NCI-H345 (cell line): ENCODE measurements at places on chromosomes 13 and 19.

- no peak for DNase-seq
Observed at GRCh38 chr13:46846726-46847125, 49.8 kb upstream of the ESD start.

DNA sequence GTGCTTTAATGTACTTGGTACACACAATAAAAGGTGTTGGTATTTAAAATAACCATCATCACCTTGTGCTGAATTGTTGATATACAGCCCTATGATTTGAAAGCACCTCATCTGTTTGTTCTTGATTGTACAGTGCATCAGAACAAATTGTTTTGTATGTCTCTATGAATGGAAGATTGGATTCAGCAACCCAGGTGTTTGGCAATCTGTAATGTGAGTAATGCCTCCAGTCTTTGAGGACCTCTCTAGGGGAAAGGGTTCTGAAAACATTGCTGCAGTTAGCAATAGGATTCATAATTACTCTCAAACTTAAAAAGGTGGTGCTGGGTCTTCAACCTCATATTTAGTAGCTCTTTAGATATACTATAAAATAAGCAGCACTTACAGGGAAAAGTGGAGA is 341.8 kb downstream of the OXGR1 start:
- no peak for DNase-seq

DNA sequence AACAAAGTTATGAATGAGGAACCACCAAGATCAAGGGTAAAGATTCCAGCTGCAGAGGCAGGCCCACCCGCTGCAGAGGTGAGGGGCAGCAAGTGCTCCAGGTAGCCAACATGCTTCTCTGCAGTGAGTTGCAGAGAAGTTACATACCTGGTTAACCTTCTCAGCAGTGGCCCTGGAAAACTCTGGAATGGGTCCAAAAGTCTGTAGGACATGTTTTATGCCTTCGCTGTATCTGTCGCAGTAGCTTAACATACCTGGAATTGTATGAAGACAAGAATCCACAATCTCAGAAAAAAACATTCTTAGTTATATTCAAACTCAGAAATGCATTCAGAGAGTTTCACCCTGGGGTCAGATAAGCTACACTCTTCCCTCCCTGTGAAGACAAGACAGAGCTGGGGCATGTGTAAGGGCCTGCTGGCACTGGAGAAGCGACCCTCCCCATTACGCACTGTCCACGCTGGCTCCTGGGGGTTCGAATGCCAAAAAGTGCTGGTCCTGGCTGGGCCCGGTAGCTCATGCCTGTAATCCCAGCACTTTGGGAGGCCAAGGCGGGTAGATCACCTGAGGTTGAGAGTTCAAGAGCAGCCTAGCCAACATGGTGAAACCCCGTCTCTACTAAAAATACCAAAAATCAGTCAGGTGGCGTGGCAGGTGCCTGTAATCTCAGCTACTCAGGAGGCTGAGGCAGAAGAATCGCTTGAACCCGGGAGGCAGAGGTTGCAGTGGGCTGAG is 121.0 kb downstream of the CRYL1 start:
- no peak for DNase-seq

DNA sequence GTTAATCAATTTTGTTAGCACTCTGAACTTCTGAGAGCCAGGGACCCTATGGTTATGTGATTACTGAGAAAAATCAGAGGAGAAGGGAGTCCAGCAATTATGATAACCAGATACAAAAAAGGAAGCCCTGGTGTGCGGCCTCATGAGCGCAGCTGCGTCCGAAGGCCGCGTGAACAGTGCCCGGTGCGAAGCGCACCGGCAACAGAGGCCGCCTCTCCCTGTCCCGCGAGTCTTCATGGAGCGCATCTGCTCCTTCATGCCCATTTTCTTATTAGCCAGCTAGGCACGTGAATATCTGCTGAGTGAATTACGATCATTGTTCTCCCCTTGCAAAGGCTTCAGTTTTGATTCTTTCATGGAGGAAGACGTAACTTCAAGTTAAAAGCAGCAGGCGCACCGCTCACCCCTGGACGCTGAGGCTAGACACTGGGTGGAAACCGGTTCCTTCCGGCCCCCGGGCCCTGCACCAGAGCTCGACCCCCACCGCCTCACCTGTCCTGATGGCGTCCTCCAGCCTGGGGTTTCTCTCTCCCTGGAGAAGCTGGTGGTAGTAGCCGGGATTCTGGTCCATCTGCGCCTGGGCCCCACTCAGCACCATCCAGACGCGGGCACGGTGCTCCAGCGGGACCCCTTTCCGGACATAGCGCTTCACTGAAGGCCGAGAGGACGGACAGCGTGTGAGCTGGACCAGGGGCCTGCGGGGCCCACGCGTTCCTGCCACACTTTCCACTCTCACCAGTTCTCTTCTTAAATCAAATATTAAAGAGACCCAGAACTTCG is 8.9 kb downstream of the GRTP1 start:
- DNase-seq = no peak

DNA sequence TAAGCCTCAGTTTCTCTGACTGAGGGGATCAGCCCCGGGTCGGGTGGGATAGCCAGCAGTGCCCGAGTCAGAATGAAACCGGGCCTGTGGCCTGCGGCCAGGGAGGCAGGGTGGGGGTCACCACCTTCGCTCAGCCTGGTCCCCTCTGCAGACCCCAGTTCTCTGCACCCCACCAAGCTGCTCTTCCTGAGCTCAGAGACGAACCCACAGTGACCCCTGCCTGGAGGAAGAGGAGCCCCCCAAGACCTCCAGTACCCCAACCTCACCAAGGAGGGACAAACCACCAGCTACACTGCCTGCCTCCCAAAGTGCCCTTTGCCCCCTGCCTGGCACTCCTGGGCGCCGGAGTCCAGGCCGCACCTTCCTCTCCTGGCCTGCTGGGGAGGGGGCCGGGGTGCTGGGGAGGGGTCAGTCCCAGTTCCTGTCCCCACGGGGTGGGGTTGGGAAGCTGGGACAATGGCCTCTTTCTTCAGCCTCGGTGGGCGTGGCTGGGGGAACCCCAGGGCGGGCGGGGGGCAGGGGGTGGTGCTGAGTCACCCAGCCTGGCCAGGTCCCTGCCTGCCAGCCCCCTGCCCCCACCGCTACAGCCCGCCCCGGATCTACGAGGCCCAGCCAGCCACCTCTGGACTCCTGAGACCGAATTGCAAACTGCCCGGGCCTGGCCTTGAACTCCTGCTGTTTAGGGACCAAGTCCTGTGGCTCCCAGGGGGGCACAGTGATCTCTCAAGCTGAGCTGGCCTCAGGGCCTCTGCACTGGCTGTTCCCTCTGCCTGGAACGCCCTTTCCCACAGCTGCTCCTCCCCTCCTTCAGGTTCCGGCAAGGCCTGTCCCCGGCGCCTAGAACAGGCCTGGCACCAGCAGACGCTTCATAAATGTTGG is 14.3 kb downstream of the ZBTB7A start:
- DNase-seq = no peak

DNA sequence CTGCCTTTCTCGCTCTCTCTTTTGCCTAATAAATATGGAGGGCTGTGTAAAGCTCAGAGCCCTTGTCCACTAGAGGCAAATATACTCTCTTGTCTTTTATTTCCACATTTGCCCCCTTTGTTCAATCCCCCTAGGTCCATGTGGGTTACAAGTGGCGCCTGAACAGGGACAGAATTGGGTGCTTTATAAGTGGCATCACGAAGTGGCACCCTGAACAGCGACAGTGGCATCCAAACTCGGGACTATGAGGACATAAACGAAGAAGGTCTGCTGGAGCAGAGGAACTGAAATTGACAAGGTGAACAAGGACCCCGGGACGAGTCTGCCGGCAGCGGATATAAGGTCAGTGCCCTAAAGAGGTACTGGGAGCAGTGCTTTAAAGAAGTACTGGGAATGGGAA is 4.3 kb upstream of the ZNF610 start:
- DNase-seq = no peak

DNA sequence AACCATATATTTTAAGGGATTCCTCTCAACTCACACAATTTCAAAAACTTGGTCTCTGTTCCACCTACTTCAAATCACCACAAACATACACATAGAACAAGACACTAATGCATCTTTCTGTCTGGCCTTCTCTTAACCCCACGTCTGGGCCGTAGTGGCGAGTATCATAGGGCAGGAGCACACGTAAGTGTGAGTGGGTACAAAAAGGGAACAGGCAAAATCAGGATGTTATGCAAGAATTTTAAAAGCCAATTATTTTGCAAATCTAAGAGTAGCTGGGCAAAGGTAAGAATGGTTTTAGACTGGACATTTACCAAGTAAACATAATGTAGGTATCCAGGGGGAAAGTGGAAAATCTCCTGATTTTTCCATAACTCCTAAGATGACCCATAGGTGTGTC is 35.1 kb downstream of the MTMR6 start:
- DNase-seq = no peak

GRCh38 chr19:2611483-2612464 is 90.7 kb downstream of the GNG7 start:
- no peak for DNase-seq

- peak; percentile 96 for DNase-seq
Observed at GRCh38 chr19:38204096-38204495, 19.9 kb downstream of the DPF1 start.

DNA sequence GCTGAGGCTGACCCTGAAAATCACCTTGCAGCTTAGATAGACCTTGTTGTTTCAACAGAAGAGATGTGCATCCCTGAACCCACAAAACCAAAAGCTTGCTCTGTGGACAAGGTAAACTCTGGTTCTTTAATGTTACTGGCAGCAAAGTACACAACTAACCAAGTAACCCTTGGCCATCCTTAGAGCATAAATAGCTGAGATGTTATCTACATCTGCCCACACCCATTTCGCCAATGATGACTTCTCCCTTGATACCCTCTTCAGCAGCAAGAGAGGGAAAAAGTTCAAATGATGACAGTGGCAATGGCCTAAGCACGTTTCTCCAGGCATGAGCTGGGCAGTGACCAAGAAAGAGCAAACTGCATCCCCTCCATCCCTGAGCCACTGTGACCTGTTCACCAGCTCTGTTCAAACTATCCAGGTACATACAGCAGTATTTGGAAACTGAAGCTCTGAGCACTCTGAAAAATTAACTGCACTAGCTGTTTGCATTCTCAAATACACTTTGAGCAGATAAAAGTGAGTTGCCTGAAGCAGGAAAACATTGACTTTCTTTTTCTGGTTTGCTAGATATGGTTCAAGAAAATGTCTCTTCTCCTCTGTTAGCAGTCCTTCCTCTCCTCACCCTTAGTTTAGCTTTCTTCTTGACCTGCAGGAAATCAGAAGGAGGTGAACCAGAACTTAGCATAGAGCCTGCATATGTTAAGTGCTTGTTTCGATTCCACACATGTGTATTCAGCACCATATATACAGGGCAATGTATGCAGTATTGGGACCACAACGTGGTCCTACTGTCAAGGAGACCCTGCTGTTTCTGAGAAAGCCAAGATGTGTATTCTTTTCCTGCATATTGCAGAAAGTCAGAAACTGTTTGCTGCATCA is 231.7 kb downstream of the FOXO1 start:
- no peak for DNase-seq

DNA sequence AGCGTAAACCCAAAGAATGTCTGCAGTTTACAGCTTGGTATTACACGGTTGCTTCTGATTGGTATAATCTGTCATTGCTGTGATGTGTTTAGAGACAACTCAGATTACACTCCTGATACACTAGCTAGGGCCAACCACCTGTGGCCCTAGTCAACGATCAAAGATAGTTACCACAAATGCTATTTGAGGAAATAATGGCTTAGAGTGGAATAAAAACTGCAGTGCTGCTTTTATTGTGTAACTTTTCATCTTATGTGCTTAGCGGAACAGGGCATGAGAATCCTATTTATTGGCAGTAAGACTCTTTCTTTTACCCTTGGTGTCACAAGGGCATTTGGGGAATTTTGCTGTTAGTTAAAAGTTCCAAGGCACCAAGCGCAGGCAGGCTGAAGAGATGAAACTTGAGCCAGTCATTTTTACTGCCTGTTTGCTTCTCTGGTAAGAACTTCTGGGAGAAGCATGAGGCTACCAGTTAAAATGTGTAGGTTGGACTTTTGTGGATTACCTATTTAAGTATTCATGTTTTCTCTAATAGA is 363.3 kb downstream of the KCNRG start:
- no peak for DNase-seq

DNA sequence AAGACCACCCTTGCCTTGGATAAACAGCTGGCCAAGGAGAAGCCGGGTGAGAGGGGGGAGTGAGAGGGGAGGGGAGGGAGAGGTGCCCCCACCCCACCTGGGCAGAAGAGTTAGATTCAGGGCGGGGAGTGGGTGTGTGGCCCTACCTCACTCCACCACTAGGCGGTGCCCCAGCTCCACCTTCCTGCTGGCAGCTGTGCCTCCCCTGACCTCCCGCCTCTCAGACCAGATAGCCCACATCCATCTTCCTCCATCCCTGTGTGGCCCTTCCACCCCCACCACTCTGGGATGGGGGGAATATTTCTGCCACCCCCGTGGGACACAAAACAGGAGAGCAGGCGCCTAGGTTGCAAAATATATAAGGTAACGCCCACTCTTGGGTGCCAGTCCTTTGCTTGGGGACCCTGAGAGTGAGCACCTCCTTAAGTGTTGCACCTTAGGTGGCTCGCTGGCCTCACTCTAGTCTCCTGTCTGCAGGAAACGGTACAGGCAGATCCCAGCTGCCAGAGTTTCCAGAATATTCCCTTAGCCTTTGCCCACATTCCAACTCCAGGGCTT is 13.8 kb upstream of the EHD2 start:
- peak; percentile 4 for DNase-seq

GRCh38 chr19:13742756-13743155 is 21.6 kb upstream of the MRI1 start:
- DNase-seq = no peak

- DNase-seq = no peak
Observed at GRCh38 chr13:109743706-109744453, 42.5 kb downstream of the IRS2 start.

- DNase-seq = peak; percentile 9
Observed at GRCh38 chr19:42693760-42694350, 46.4 kb downstream of the PSG3 start.

GRCh38 chr13:99323488-99323887 is 16.3 kb upstream of the GPR183 start:
- no peak for DNase-seq

DNA sequence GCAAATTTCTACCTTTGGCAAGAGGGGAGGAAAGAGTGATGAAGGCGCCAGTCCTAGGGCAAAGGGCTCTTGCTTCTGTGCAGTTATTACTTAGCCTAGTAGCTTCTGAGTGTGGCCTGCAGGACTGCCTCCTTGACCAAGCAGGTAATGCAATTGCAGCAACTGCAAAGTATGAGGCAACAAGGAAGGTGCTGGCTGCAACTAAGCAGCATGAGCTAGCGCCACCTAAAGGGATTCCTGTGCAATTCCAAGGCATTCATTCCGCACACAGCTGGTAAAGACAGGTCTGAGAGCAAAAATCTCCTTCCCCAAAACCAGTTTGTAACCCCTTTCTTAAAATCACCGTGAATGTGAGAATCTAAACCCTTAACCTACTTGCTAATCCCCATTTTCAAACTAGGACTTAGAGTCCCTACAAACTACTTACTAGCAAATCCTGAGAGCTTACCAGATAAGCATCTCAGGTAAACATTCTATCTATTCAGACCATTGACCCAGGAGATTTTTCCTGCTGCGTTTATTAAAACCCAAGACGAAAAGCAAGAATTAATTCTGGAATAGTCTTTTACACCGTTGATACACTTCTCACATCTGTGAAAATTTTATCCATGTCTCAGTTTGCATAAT is 62.9 kb downstream of the DCT start:
- DNase-seq = peak; percentile 36

GRCh38 chr13:105127732-105128131 is 1407.7 kb downstream of the EFNB2 start:
- DNase-seq = no peak

- no peak for DNase-seq
Observed at GRCh38 chr19:39749981-39750380, 12.2 kb upstream of the CLC start.
